Activated T-helper 1 cell treated with anti-CD3 and anti-CD28 coated beads, Interleukin-12 subunit alpha, Interleukin-12 subunit beta, Interleukin-2, Interleukin-4 antibody, amounts not matched to agents 30 ng/mL and 10 ng/mL and 1 ng/mL, durations not matched to agents 14 hours and 24 hours and 36 hours (primary cell): ENCODE measurements at places on chromosomes 6 and 20. TPM values are rescaled to one million over a fixed set of nuclear protein-coding genes. Genes with fewer than 3 reads are reported as not detected.

GRCh38 chr6:35969646-35970045 is 48.7 kb upstream of the SRPK1 start:
- DNase-seq, result no peak

DNA sequence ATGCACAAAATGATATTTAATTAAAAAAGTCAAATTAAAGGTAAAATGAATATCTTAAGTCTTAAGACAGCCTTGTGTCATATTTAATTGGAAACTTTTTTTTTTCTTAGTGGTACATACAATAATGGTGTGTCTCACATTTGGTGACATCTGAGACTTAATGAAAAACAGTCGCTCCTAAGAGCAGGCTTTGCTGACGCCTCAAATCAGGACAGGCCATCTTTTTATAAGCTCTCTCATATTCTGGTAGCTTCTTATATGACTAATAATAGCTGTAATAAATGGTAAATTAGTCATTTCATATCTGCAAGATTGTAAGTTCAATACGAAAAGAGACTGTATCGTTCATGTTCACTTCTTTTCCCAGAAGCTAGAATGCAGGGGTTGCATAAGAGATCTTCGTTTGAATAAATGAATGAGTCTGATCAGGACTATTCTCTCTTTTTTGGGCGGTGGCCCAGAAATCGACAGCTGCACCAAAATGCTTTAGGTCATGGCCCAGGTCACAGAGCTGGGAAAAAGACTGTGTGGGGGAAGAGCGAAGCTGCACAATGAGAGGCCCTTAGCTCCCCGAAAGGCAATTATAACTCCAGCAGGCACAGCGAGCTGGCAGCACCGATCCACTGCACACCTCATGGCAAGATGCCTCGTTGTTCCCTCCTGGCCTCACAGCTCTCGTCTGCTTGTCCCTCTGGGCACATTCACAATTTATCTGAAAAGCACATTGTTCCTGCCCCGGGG is 69.4 kb downstream of the NRN1 start:
- no peak for DNase-seq

DNA sequence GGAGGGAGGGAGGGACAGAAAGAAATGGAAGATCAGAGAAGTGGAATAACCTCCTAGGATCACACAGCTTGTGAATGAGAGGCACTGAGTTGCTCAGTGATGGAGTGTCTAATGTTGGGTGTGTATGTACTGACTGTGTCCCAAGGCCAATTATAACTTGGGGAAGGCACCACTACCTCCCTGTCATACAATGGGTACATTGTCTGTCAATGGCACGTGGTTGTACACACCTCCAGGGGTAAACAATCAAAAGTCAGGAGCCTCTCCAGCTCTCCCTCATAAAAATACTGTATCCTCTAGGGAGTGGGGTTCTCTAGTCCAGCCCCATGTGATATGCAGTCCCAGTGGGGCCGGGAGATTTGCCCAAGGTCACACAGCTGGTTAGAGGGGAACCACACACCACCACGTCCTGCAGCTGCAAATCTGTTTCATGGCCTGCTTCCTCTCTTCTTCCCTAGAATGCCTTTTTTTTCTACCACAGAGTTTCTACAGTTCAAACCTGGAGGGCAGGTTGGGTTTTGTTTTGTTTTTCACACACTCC is 112.5 kb downstream of the SNX5 start:
- DNase-seq, result peak; percentile 14

GRCh38 chr20:34242879-34243278 is 1.7 kb downstream of the ASIP start:
- no peak for DNase-seq

The MBOAT1 gene
- 12.2 and 13.5 TPM in 2 replicates for total RNA-seq
